ENCODE measurements at places on chromosomes 3 and 15.
A peak's percentile ranks its signal among the peaks of the same experiment; 100 is the strongest.

GRCh38 chr15:49471733-49472132 lies 48.7 kb downstream of the FGF7 start:
- DNase-seq = no peak

- DNase-seq = no peak
These were observed 51.1 kb downstream of the IFT57 start for GRCh38 chr3:108171106-108171505.

- DNase-seq = no peak
These were observed 20.9 kb upstream of the LDHAL6B start for GRCh38 chr15:59185725-59186124.

- DNase-seq = no peak
These were observed 9.4 kb downstream of the AAGAB start for GRCh38 chr15:67244971-67245478.

DNA sequence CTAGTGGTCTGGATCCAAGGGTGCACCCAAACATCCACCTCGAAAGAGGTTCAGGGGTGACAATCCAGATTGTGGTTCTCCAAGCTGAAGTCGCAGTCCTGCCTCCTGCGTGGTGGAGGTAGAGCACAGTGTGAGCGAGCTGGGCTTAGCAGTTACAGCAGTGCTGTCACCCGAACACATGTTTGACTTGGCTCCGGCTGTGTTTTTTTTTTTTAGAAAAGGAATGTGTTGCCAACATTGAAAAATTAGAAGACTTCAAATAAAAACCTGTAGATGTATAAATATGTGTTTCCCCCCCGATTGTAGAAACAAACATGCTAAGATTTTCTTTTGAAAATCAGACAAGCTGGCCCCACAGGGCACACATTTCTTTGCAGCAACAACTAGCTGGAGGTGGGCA lies 530.8 kb downstream of the SHQ1 start:
- DNase-seq = peak; percentile 62

DNA sequence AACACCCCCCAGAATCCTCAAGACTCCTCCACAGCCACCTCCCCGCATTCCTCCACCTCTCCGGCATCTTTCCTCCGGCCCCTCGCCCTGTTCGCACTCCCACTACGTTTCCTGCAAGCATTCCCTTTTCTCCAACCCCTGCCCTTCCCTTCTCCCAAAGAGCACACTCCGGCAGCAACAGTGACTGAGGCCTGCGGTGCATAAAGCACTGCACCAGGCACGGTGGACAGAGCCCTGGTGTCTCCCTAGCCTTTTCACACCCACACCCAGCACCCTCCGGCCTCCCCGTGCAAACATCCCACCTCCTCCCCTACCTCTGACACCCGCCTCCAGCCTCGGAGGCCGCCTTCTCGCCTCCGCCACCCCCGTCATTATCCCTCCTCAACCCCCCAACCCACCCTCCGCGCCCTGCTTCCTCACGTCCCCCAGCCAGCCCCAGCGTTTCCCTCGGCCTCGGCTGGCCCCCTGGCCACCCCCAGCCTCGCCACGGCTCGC lies 577 bp downstream of the ZNF148 start:
- DNase-seq = peak; percentile 45

DNA sequence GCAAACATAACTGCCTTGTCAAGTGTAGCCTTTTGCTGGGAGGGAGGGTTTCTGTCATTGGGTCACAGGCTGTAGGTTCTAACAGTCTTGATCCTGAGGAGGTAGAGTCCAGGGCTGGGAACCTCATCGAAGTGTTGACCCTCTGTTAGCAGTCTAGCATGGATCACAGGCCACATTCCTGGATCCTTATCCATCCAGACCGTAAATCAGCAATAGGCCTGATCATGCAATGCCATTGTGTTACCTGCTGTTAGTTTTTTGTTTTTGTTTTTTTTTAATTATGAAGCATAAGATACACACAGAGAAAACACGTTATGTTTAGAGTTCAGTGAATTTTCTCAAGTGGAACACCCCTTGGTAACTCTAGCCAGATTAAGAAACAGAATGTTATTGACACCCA lies 282.0 kb upstream of the TPM1 start:
- no peak for DNase-seq

GRCh38 chr3:34024447-34025240 lies 226.2 kb downstream of the PDCD6IP start:
- DNase-seq = no peak

GRCh38 chr15:29840926-29841325 lies 18.7 kb upstream of the TJP1 start:
- DNase-seq = no peak

DNA sequence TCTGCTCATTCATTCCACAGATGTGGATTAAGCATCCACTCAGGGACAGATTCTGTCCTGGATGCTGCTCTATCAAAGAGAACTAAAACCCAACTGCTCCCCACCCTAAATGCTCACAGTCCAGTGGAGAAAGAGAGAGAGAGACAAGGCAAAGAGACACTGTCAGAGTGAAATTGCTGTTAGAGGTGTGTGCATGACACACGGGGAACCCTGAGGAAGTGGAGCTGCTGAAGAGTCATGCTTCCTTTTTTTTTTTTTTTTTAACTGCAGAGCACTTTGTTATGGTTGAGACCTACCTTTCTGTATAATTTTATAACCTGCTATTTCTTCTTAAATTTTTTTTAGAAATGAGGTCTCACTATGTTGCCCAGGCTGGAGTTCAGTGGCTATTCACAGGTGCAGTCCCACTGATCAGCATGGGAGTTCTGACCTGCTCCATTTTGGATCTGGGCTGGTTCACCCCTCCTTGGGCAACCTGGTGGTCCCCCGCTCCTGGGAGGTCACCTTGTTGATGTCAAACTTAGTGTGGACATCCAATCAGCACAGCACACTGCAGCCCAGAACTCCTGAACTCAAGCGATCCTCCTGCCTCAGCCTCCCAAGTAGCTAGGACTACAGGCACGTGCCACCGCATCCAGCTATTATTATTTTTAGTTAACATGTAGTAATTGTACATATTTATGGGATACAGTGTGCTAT lies 18.2 kb upstream of the PSTPIP1 start:
- DNase-seq = no peak

DNA sequence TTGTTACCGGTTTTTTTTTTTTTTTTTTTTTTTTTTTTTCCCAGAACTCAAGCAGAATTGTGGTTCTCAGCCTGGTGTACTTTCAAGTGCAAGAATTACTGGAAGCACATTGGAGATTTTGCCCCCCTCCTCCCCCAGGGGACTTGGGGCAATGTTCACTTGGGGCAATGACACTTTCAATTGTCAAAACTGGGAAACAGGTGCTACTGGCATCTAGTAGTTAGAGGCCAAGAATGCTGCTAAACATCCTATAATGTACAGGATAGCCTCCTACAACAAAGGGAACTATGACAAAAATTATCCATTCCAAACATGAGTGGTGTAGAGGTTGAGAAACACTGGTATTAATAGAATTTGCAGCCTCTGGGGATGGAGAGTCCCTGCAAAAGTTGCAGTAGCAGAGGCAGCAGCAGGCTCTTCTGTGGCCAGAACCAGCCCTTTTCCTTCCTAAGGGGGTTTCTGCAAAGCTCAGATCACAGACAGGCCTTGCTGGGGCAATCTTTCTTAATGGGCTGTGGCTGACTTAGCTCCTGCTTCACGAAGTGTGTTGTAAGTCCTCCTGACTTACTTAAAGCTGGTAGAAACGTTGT lies 144.3 kb upstream of the MRPS22 start:
- no peak for DNase-seq

- no peak for DNase-seq
These were observed 30.7 kb downstream of the FMN1 start for GRCh38 chr15:33163816-33164215.

DNA sequence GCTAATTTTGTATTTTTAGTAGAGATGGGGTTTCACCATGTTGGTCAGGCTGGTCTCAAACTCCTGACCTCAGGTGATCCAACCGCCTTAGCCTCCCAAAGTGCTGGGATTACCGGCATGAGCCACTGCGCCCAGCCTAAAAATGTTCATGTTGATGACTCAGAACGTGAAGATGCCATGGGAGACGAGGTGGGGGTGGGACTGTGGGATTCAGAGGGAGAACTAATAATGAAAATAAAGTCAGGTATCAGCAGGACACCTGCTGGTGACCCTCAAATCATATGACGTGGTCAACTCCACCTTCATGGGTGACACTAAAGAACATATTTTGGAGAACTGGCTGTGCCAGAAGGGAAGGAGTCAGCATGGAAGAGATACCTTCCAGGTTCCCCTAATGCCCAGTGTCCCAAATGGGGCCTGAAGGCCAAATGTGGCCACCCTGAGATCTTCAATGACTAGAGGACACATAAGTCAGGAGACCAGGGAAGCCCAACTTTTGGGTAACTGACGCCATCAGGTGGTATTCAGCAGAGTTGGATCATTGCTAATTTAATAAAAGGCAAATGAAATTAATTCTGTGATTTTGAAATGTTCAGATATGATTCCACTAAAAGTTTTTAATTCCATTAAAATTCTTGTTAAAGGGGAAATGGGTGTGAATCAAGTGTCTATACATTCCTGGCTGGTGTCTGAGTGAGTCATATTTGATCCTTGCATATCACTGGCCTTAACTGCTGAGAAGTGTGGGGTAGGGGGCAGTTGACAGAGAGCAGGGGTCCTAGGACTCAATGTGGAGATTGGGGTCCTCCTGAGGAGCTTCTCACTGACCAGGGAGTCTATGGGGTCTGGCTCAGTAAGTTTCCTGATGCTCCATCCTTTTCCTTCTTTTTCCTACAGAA lies 88.6 kb upstream of the GSK3B start:
- DNase-seq = peak; percentile 53

DNA sequence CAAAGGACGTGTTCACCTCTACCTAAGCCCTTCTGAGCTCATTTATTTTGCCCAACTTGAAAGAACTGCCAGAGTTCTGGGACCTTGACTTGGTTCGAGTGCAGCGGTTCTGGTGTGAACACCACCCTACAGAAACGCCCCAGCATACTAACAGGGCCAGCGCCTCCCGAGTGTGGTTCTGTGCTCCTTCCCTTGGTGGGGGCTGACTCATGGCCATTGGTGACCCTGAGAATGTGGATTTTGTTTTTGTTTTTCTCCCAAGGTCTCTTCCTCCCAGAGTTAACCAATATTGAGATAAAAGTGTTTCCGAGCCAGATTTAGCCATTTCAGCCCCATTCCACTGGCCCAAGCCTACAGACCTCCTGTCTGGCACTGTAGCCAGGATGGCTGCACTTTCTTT lies 27.9 kb downstream of the SEMA7A start:
- DNase-seq = no peak

DNA sequence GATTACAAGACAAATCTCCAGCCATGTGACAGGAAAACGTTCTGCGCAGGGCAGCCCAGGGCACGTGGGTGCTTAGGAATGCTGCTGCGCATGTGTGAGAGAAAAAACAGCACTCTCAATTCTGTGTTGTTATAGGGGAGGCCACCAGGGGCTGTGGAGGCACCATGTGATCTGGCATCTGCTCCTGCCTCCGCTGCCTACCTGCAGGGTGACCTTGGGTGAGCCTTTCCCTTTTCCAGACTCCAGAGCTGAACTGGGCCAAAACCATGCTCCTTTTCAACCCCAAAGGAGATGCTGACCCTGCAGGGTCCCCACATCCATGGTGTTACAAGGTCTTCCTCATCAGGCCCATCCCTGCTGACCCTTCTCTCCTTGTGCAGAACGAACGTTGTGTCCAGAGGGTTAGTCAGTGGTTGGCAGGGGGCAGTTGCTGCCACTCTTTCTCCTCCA lies 81.5 kb upstream of the RASGRF1 start:
- no peak for DNase-seq

GRCh38 chr3:15329046-15330005 lies 3.1 kb downstream of the SH3BP5 start:
- no peak for DNase-seq

DNA sequence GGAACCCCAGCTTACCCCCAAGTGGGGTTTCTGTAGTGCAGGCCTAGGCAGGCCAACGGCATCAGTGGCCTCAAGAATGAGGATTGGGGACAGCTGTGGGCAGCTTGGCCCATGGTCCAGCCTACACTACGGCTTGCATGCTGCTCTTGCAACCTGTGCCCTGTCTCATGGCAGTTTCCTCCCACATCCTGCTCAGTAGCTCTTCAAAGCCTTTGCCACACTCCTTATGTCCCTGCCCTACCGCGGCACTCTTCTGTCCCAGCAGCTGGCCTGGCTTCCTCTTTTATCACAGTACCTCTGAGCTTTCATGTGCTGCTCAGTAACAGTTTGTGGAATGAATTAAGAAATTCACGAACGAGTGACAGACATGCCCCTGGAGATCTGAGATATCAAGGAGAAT lies 431.0 kb downstream of the EPHB1 start:
- DNase-seq = no peak

DNA sequence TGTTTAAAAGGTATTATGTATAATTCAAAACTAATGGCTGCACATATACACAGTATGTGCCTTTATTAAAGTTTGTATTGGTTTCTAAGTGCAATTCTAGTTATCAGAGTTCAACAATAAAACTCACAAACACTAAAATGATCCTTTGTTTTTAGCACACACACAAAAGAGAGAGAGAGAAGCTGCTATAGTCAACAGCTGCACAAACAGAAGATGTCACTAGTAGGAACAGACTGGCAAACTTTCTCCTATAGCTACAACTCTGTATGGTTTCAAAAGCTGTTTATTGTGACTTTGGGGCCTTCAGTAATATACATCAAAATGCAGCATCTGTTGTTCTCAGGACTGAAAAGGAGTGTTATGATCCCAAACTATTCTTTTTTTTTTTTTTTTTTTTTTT lies 6.1 kb downstream of the SECISBP2L start:
- no peak for DNase-seq

GRCh38 chr3:30704931-30705890 lies 98.8 kb downstream of the TGFBR2 start:
- peak; percentile 71 for DNase-seq

DNA sequence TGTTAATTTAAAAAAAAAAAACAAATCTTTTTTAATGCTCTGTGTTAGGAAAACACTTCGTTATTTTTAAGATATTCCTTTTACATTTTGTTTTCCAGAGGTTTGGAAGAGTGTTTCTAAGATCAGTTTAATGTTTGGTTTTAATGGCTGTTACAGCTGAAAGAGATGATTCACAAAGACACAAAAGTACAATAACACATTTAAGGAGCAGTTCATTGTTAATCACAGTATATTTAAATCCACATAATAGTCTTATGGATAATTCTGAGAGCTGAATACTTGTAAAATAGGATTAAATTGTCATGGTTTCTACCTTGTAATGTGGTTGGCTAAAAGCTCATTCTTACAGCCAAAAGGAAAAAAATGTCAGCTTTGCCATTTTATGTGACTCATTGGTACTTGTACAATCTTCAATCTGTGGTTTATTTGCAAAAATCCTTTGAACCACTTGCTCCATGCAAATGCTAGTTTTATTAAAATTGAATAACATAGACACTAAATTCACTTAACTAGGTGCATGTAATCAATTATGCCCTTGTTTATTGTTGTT lies 426.4 kb downstream of the NLGN1 start:
- DNase-seq = no peak

DNA sequence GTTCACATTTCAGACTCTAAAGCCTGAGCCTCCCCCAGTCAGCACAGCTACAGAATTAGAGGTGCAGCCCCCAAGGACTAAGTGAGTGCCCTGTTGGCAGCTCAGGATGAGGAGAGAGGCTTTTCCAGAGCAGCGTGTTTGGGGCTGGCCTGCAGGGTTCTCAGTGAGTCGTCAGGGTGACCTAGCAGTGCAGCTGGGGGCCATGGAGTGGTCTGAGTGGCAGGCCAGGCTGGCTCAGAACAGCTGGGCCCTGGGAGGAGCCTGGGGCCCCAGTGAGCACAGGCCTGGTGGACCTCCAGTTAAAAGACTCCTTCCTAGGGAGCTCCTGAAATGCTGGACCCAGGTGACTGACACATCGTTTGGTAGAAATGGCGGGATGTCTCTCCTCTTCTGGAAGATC lies 108.3 kb downstream of the SLC49A4 start:
- no peak for DNase-seq

GRCh38 chr15:101043011-101043410 lies 123.9 kb downstream of the LRRK1 start:
- DNase-seq = no peak
